ENCODE measurements at places on chromosomes 11 and 22.
A peak's percentile ranks its signal among the peaks of the same experiment; 100 is the strongest.

- peak; percentile 86 for DNase-seq
Measured at GRCh38 chr11:46295312-46296058, 18.0 kb downstream of the CREB3L1 start.

DNA sequence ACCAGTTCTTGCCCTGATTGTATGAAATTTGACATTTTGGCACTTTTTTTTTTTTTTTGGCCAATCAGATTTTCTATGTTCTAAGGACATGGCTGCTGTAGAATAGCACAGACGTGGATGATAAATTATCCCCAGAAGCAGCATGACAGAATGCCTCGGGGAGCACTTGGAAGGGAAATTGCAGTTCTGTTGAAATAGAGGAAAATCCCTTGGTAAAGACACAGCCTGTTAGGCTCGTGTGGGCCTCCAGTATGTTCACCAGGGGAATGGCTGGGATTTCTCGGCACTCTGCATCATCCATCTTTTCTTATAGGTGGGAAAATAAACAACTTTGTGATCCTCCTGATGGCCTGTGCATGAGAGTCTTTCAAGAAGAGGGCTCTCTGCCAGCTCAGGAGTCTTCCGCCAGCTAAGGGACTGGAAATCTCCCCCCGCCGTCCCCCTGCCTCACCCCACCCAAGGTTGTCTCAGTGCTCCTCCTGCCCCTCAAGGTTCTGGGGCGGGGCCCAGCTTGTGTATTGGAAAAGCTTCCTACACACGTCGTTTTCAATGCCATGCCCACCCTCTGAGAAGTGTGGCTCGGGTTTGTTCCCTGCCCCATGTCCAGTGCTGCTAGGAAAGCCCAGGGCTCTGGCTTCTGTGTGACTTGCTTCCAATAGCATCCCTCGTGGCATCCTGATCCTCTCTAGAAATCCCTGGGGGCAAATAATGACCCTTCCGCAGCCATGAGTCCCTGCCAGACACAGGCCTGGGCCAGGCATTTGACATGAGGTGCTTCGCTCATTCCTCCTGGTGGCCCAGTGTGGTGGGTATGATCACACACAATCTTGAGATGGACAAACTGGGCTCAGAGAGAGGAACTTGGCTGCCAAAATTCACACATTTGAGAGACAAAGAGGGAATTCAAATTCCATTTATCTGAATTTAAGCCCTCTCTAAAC lies 70.6 kb upstream of the ATXN10 start:
- DNase-seq, result peak; percentile 40

- DNase-seq, result no peak
Measured at GRCh38 chr22:32331918-32332725, 25.5 kb upstream of the RFPL3 start.

DNA sequence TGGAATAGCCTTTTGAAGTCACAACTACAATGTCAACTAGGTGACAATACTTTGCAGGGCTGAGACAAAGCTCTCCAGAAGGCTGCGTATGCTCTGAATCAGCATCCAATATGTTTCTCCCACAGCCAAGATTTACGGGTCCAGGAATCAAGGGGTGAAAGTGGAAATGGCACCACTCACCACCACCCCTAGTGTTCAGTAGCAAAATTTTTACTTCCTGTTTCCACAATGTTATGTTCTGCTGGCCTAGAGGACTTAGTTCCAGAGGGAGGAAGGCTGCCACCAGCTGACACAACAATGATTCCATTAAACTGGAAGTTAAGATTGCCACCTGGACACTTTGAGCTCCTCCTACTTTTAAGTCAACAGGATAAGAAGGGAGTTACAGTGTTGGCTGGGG lies 68.5 kb upstream of the MPEG1 start:
- DNase-seq, result no peak

DNA sequence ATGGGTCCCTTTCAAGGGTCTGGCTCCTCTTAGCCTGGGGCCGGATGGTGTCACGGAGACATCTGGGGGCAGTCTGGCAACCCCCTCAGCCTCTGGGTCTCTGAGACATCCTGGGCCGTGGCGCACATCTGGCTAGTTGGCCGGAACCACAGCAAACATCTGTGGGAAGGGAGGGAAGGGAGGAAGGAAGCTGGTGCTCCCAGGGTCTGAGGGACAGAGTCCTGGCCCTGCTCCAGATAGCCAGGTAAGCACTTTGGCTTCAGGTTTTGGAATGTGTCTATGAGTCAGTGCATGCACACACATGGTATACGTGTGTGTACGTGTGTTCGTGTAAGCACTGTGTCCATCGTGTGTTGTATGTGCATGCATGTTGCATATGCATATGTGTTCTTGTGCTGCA lies 225.1 kb downstream of the MN1 start:
- DNase-seq, result no peak

GRCh38 chr11:102416976-102417375 lies 35.6 kb downstream of the TMEM123 start:
- DNase-seq, result no peak

- DNase-seq, result no peak
Measured at GRCh38 chr11:9057007-9057406, 34.4 kb downstream of the SCUBE2 start.

DNA sequence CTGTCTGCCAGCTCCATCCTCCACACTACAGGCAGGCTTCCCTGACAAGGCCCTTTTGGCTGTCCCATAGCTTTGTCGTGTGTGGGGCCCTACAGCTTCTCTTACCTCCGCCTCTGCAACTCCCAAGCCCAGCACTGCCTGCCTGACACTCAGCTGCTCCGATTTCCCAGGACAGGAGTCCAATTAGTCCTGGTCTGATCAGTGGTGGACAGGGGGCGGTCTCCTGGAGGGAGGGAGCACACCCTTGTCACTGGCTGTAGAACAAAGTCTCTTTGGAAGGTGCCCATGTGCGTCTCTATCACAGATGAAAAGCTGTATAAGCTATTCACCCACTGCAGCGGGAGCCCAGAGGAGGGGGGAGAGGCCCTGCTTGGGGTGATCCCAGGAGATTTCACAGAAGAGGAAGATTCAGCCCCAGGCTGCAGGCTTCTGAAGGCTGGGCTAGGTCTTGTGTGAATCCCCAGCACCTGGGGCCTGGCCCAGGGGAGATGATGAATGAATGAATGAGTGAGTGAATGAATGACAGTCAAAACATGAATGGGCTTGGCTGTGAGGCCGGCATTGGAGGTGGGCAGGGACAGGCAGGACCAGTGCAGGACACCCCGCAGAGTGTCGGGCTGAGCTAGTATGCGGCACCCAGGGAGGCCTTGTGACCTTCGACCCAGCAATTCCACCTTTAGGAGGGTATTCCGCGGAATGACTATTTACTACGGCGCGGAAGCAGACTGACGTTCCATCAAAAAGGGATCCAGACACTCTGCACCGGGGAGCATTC lies 142.4 kb downstream of the CACNA1I start:
- no peak for DNase-seq

- DNase-seq, result no peak
Measured at GRCh38 chr11:86147004-86147403, 78.1 kb upstream of the PICALM start.

DNA sequence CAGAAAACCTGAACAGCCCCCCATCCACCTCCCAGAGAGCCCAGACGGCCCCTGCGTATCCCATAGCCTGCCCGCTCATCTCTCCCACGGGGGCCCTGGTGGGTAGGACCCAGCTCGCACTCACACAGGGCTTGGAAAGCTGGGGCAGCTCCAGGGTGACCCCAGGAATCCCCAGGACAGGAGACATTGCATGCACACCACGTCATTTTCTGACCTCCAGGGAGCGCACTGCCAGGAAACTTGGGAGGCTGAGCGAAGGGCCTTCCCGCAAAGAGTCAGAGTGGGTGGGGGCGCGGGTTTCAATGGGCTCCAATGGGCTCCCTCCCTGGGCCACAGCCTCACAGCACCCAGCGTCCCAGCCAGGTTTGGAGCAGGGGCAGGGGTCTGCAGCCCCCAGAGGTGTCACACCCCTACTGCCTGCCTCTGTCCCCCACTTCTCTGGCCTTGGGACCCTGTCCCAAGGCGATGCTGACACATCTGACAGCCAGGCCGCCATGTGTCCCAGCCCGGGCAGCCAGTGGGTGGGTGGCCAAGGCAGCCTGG lies 8.2 kb upstream of the SYT8 start:
- peak; percentile 48 for DNase-seq

DNA sequence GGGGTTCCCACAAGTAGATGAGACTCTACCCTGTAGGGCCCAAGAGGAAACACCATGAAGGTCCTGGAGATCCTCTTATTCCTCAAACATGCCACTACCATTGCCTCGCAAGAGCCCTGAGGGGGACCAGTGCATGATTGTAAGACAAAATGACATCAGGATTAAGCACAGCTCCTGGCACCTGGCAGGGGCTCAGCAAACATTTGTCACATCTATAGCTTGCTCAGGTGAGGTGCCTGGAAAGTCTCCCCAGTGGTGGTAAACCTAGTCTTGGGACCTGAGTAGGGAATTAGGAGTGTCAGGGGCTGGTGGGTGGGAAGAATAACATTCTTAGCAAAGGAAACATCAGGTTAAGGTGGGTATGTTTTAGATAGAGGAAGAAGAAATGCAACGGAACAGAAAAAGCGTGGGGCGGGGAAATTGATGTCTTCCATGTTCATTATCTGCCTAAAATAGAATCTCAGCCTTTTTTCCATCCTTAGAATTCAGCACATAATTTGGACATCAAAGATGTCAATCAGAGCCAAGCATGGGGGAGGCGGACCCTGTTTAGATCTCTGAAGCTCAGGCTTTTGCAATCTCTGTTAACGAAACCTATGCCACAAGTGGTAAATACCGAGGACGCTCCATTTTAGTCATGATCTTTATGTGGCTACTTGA lies 924 bp downstream of the YPEL1 start:
- no peak for DNase-seq

- no peak for DNase-seq
Measured at GRCh38 chr11:61698173-61698948, 18.2 kb downstream of the DAGLA start.

DNA sequence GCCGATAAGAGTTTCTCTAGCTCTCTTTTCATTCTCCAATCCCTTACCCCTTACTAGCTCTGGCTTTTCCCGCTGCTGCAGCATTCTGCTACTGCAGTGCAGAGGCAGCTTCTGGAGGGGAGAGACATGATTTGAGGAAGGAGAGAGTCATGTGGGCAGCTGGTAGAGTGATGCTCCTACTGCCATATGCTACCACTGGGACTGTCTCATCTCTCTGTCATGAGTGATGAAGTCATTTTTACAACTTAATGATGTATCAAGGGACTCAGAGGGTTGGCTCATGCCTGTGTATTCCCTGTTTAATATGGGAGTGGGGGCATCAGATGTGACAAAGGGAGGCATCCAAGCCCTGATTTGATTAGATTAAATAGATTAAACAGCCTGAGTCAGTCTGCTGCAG lies 11.3 kb downstream of the SLC17A6 start:
- DNase-seq, result no peak

- peak; percentile 19 for DNase-seq
Measured at GRCh38 chr11:100789500-100789899, 102.4 kb downstream of the ARHGAP42 start.

DNA sequence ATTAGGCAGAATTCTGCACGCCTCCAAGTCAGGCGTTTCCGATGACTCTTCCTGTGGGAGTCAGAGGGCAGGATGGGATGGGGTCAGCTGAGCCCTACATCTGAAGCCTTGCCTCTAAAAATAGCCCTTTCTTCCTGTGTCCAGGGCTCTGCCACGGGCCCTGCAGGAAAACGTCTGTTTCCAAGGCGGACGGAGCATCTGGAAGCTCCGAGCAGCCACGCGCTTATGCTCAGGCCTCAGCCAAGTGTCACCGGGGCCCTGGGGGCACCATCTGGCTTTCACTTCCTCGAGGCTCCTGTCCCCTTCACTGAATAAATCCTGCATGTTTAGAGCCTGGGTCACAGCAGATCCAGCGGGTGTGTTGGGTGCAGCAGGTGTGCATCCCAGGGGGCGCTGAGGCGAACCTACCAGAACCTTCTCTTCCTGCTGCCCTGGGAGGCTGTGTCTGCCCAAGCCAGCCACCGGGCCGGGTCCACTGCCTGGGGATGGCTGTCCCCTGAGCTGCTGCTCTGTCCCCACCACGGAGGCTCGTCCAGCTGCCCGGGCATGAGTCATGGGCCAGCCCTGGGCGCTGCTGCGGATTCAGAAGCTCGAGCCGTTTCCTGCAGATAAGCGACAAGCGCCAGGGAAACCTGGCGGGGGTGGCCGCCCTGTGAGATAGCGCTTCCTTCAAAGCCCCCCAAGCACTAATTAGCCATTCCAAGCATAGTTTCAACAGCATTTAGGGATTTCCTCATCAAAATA lies 32.0 kb upstream of the LINC01488 start:
- peak; percentile 12 for DNase-seq

DNA sequence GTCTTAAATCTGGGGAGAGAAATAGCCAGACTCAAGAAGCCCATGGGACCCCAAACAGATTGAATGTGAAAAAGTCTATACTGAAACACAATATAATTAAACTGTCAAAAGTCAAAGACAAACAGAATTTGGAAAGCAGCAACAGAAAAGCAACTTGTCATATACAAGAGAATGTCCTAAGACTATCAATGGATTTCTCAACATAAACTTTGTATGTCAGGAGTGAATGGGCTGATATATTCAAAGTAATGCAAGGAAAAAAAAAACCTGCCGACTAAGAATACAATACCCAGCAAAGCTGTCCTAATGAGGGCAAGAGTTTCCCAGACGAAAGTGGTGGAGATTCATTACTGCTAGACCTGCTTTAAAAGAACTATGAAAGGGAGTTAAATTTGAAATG lies 73.2 kb downstream of the TBC1D22A start:
- DNase-seq, result no peak

GRCh38 chr11:44367452-44367851 lies 57.5 kb upstream of the ALX4 start:
- DNase-seq, result no peak
